Activated T-helper 1 cell treated with anti-CD3 and anti-CD28 coated beads, Interleukin-12 subunit alpha, Interleukin-12 subunit beta, Interleukin-2, Interleukin-4 antibody, amounts not matched to agents 30 ng/mL and 10 ng/mL and 1 ng/mL, durations not matched to agents 14 hours and 24 hours and 36 hours (primary cell): ENCODE measurements at places on chromosomes 16 and 17. TPM values are rescaled to one million over a fixed set of nuclear protein-coding genes. Genes with fewer than 3 reads are reported as not detected.

- no peak overlapping the region for H3K4me3 ChIP-seq
- peaks cover 20% of the 10 kb centered on the region for H3K4me1 ChIP-seq
- no peak overlapping the region for H3K27ac ChIP-seq
- H3K36me3 ChIP-seq = peaks cover 1% of the 10 kb centered on the region
- no peaks in the 10 kb centered on the region for H3K27me3 ChIP-seq
- no peak for DNase-seq
These were observed 119.9 kb downstream of the CMIP start for GRCh38 chr16:81564421-81564911.

Gene OSGIN1
- 1.2 and 2.2 TPM in 2 replicates for total RNA-seq

Gene NSF
- 34.1 and 37.7 TPM in 2 replicates for total RNA-seq

DNA sequence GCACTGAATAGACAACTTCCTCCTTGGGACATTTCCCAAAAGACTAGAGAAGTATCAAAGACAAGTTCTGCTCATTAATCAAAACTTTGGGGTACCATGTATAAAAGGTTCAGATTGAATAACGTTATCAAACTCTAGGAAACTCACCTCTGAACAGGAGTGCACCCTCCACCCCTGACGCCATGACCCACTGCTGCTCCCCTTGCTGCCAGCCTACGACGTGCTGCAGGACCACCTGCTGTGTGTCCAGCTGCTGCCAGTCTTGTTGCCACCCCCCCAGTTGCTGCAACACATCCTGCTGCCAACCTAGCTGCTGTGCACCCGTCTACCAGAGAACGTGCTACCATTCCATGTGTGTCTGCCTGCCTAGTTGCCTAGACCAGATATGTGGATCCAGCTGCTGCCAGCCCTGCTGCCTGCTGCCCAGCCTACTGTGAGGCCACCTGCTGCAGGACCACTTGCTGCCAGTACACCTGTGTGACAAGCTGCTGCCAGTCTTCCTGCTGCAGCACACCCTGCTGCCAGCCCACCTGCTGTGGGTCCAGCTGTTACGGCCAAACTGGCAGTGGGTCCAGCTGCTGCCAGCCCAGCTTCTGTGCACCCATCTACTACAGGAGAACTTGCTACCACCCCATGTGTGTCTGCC lies 13.8 kb upstream of the KRTAP9-2 start:
- H3K4me1 ChIP-seq = no peaks in the 10 kb centered on the region
- no peak for DNase-seq
- H3K36me3 ChIP-seq = no peaks in the 10 kb centered on the region

Gene ST6GALNAC2
- total RNA-seq = not detected in 2 replicates

Gene CACNG1
- not detected in 2 replicates for total RNA-seq

DNA sequence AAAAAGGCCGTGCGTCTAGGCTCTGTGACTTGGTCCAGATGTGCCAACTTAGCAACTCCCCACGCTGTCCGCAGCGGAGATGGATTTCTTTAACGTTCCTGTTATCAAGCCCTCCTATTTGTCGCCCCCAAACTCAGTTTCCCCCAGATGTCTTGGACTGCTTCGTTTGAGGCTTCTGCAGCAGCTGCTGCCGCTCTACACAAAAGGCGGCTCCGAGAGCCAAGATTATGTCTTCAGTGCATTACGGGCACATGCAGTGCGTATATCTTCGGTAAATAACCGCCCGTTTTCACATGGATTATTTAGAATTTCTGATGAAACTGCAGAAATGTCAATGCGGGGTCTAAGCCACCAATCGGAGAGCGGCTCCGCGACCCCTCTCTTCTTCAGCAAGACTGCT lies 240.6 kb upstream of the ZFHX3 start:
- no peaks in the 10 kb centered on the region for H3K27me3 ChIP-seq
- H3K36me3 ChIP-seq = no peaks in the 10 kb centered on the region
- H3K4me3 ChIP-seq = no peak overlapping the region
- no peaks in the 10 kb centered on the region for H3K4me1 ChIP-seq
- no peak for DNase-seq
- H3K27ac ChIP-seq = no peak overlapping the region

Gene CCL15
- total RNA-seq = not detected in 2 replicates

- peak overlapping the region; percentile 98 for H3K27ac ChIP-seq
- no peak for DNase-seq
- H3K4me3 ChIP-seq = peak overlapping the region; percentile 95
- peaks cover 33% of the 10 kb centered on the region for H3K36me3 ChIP-seq
- H3K27me3 ChIP-seq = no peaks in the 10 kb centered on the region
- H3K4me1 ChIP-seq = peaks cover 76% of the 10 kb centered on the region
These were observed 319.8 kb downstream of the SEC14L1 start for GRCh38 chr17:77460514-77461046.

DNA sequence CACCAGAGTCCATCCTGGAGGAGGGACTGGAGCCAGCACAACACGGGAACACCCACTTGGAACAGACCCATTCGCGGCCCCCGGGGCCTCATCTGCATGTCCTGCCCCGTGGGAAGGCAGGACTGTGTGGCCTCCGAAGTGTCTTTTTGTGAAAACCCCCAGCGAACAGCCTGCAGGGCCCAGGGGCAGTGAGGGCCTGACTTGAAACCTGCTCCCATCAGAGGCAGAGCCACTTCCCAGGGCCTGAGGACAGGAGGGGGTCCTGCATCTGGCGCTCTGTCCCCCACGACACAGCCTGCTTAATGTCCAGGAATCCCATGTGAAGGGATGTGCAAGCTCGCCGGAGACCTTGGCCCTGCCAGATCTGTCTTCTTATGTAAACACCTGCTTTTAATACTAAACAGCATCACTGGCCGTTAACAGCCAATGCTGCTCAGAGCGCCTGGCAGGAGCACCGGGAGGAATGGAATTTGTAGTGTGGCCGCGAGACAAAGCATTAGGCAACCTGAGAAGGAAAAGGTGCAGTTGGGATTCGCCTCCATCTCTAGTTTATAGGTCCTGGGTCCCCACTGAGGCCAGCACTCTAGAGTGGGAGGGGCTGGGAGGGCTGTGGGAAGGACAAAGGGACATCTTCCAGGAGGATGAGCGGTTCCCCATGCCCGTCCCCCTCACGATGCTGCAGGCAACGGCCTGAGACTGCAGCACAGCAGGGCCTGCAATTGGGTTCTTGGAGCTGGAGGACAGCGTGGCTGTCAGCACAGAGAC lies 9.6 kb upstream of the EVPL start:
- H3K4me1 ChIP-seq = peaks cover 8% of the 10 kb centered on the region
- no peaks in the 10 kb centered on the region for H3K27me3 ChIP-seq
- H3K36me3 ChIP-seq = peaks cover 32% of the 10 kb centered on the region
- no peak overlapping the region for H3K27ac ChIP-seq

- H3K27ac ChIP-seq = peak overlapping the region; percentile 99
- H3K4me1 ChIP-seq = peaks cover 83% of the 10 kb centered on the region
- peak overlapping the region; percentile 90 for H3K4me3 ChIP-seq
- peaks cover 70% of the 10 kb centered on the region for H3K36me3 ChIP-seq
- H3K27me3 ChIP-seq = peaks cover 2% of the 10 kb centered on the region
- DNase-seq = no peak
These were observed 3.9 kb downstream of the CCR7 start for GRCh38 chr17:40561294-40561870.

Gene NFATC2IP
- 110 and 111 TPM in 2 replicates for total RNA-seq

- peak overlapping the region; percentile 3 for H3K27ac ChIP-seq
- peaks cover 47% of the 10 kb centered on the region for H3K4me1 ChIP-seq
- no peak for DNase-seq
- H3K27me3 ChIP-seq = peaks cover 2% of the 10 kb centered on the region
These were observed 517.6 kb downstream of the MAF start for GRCh38 chr16:79082970-79083369.

- peaks cover 15% of the 10 kb centered on the region for H3K36me3 ChIP-seq
- DNase-seq = no peak
- H3K4me3 ChIP-seq = peak overlapping the region; percentile 90
- H3K27ac ChIP-seq = peak overlapping the region; percentile 91
These were observed 646 bp downstream of the RABEP1 start for GRCh38 chr17:5282642-5283217.

Gene TBC1D3L
- total RNA-seq = 17.9 and 19.8 TPM in 2 replicates

DNA sequence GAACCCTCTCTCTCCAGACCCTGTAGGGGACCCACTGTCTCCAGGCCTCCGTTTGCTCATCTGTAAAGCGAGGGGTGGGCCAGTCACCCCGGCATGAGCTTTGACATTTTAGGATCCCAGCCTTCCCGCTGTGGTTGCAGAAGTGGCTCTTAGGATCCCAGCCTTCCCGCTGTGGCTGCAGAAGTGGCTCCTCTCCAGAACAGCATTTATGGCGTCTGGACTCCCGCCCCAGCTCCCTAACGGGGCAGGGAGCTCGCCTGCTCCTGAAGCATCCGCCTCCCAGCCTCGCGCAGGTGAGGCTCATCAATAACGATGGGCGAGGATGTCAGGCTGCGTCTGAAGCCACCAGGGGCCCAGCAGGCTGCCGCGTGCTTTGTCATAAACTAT lies 222.3 kb upstream of the TNRC6C start:
- H3K27ac ChIP-seq = no peak overlapping the region
- no peaks in the 10 kb centered on the region for H3K4me1 ChIP-seq
- H3K4me3 ChIP-seq = no peak overlapping the region
- peaks cover 32% of the 10 kb centered on the region for H3K27me3 ChIP-seq
- DNase-seq = no peak

Gene PDIA2
- total RNA-seq = not detected in 2 replicates
